Articular chondrocyte of knee joint (primary cell): ENCODE measurements at places on chromosomes 11 and 22. TPM values are rescaled to one million over a fixed set of nuclear protein-coding genes. Genes with fewer than 3 reads are reported as not detected.

The SMTNL1 gene
- total RNA-seq: not detected in 2 replicates

The YPEL1 gene
- total RNA-seq: 1.9 and 2.0 TPM in 2 replicates

The OR52N4 gene
- not detected in 2 replicates for total RNA-seq

The RFPL1 gene
- total RNA-seq: not detected in 2 replicates

The ANO1 gene
- total RNA-seq: 0.26 and 0.43 TPM in 2 replicates

The ADAMTS15 gene
- total RNA-seq: 12.8 and 13.3 TPM in 2 replicates

The LBHD1 gene
- 4.0 and 6.1 TPM in 2 replicates for total RNA-seq
